Stimulated activated CD4-positive, alpha-beta T cell treated with anti-CD3 and anti-CD28 coated beads, Interleukin-1b, Interleukin-23, amount 100 ng/mL, for 4 hours (primary cell): ENCODE measurements at places on chromosomes 2 and 18.

DNA sequence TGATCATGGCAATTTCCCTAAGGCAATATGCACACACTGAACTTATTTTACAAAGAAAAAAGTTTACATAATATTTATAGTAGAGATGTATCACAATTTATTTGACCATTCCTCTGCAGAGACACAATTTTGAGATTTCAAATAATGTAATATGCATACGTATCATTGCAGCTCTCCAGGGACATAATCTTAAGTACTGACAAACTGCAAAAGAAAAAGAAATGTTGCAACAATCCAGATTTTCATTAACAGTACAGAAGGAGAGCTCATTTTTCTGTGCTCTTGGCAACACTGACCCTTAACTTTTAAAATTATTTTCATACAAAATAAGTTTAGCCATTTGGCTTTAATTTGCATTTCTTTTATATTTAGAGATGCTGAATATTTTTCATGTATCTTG, 710.2 kb upstream of the SLC39A10 start:
- no peak for DNase-seq

- no peak for DNase-seq
These were observed 188.4 kb upstream of the RASGRP3 start for GRCh38 chr2:33288011-33288410.

- DNase-seq = no peak
These were observed 181.5 kb upstream of the ACVR2A start for GRCh38 chr2:147663153-147663961.

DNA sequence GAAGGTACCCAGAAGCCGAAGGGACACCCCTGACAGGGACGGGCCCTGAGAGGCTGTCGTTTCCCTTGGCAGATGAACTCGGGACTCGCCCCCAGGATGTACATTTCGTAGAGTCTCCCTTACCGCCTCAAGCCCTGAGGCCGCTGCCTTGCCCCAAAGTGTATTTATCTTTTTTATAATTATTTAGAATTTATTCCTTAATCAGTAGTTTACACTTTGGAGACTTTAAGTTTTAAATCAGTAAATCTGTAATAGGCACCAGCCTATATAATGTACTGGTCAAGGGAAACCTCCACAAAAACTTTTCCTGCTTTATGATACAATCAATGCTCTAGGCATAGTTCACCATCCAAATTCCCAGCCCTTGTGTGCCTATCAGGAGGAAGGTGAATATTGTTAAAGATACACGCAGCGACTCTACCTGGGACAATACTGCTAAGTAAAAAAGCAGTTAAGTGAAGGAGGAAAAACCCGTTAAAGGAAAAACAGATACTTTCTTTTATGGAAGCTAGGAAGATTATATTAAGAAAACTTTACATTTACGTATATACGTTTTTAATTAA, 848 bp downstream of the VRK2 start:
- no peak for DNase-seq

GRCh38 chr2:204472375-204472774, 72.9 kb upstream of the PARD3B start:
- DNase-seq = no peak

DNA sequence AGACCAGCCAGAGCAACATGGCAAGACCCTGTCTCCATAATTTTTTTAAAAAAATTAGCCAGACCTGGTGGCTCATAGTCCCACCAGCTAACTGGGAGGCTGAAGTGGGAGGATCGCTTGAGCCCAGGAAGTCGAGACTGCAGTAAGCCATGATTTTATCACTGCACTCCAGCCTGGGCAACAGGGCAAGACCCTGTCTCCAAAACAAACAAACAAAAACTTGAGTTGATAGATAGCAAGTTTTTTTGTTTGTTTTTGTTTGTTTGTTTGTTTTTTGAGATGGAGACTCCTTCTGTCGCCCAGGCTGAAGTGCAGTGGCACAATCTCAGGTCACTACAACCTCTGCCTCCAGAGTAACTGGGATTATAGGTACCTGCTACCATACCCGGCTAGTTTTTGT, 18.8 kb downstream of the RELCH start:
- DNase-seq = no peak

- no peak for DNase-seq
These were observed 25.2 kb upstream of the HPCAL1 start for GRCh38 chr2:10277293-10278028.

DNA sequence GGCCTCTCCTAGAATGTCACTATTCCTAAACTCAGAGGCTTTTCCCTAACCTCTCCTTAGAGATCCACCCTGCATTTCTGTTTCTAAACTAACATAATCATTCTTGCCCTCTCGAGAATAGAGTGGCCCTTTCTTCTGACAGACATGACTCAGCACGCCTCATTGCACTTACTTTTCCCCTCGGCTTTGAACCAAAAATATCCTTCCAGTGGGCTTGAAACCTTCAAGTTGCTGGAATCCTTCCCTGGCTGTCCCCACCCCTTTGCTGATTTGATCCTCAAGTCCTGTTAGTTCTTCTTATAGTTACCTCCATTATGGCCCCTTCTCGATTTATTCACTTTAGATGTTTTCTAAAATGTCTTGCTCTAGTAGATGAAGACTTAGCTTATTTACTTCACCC, 158.0 kb downstream of the LTBP1 start:
- no peak for DNase-seq

DNA sequence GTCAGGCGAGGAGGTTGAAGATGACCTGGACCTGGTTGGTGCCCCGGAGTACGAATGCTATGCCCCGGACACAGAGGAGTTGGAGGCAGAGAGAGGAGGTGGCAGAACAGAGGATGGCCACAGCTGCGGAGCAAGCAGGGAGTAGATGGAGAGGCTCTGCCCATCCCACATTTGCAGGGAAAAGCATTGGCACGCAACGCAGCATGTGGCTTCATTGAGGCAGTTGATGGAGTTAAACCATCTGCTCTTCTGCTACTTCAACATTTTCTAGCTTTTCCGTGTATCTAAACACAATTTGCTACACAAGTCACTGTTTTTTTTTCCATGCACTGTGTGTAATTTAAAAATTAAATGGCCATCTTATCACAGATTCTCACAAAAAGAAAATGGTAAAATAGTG, 11.8 kb downstream of the RBFA start:
- DNase-seq = no peak

DNA sequence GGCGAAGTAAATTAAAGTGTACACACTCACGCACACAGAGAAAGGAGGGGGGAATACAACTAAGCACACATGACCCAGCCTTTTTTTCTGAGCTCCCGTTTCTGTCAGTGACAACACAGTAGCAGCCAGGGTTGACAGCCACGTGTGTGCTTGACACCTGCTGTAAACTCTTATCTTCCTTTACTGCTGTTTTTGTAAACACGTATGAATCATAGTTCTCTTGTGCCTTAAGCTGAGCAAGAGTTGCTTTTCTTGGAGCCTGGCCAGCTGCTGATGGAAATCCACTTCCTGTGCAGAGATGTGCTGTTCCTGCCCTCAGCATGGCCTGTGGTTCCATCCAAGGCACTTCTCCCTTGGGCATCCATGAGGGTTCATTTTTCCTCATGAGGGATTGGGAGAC, 561.9 kb downstream of the GALR1 start:
- DNase-seq = no peak

DNA sequence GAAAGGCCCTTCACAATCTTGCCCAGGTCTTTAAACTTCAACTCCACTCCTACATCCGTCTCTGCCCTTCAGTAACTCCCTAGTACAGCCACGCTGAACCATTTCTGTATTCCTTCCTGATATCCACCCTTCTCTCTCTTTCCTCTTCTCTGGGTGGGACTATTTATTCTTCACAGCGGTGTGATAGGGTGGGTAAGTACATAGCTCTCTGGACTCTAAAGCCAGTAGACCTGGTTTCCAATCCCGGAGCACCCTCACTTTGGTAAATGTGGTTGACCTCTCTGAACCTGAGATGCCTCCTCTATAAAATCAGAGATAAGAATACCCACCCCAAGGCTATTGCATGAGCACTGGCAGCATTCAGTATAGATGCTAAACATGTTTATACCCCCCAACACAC, 86.7 kb downstream of the ATL2 start:
- DNase-seq = no peak

DNA sequence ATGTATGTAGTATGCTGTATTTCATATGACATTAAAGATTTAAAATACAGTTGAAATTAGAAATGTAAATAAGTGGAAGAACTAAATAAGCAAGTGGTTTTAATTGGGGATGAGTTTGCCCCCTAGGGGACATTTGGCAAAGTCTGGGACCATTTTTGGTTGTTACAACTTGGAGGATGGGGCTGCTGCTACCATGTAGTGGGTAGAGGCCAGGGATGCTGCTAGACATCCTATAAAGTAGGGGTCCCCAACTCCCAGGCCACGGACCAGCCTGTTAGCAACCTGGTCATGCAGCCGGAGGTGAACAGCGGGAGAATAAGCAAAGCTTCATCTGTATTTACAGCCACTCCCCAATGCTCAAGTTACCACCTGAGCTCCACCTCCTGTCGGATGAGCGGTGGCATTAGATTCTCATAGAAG, 27.9 kb upstream of the ASNSD1 start:
- no peak for DNase-seq

GRCh38 chr2:78839259-78839658, 186.2 kb upstream of the REG3G start:
- no peak for DNase-seq

- DNase-seq = no peak
These were observed 494.2 kb downstream of the ARHGAP15 start for GRCh38 chr2:143623231-143623908.

- no peak for DNase-seq
These were observed 8.9 kb downstream of the AGBL5 start for GRCh38 chr2:27060323-27060722.

GRCh38 chr2:202965810-202966460, 48.7 kb upstream of the NBEAL1 start:
- DNase-seq = no peak

DNA sequence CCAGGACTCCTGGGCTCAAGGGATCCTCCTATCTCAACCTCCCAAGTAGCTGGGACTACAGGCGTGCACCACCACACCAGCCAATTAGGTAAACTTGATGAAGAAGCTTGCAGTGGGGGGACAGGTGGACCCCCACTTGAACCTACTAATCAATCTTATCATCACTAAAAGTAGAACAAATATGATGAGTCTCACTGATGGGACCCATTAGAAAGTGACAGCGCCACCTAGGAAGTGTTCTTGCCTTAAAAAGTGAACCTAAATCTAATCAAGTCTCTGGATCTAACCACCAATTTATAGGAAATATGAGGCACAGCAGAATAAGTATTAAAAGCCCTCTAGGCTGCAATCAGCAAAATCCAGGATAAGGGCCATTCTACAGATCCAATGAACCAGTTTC, 79.2 kb downstream of the BIN1 start:
- DNase-seq = no peak

DNA sequence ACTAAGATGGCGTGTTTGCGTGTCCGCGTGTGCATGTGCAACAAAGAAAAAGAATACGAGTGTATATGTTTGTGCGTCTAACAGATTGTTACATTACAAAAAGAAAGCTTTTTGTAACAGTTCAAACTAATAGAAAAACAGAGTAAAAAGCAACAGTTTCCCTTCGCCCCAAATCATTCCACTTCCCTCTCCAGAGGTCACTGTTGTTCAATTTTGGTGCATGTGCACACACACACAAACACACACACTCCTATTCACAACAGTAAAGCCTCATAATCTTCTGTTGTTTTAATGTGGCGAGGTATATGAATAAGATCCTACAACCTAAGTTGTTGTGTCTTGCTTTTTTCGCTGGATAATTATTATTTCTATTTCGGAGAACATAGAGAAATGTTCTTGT, 357.3 kb upstream of the SLC8A1 start:
- no peak for DNase-seq

GRCh38 chr18:22417496-22418188, at the start of gene CTAGE1:
Gene CTAGE1 (minus strand): TSS chr18:22417915. CDS start chr18:22417811, 104 bp downstream.
- no peak for DNase-seq

DNA sequence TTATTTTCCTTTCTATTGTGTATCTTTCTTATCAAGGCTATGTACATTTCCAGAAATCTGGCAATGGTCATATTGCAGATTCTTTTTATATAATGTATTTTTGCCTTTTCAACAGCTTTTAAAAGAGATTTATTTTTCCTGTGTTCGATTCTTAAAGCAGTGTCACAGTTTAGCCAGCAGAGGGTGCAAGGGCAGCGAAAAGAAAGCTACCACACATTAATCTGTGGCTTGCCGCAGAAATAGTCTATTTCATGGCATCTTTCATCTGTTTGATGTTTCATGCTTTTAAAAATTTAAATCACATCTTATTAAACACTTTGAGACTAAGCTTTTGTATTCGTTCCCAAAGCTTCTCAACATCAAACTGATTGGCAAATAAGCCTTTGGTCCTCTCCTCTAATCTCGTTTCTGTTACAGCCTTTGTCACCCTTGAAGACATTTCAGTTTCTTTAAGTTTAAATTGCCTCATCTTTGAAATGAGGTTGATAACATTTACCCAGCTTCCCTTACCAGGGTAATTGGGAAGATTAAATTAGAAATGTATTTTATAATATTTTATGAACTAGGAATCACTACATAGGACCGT, 73.3 kb downstream of the PIK3C3 start:
- no peak for DNase-seq

- DNase-seq = no peak
These were observed 22.3 kb upstream of the CAVIN2 start for GRCh38 chr2:191869178-191869577.

DNA sequence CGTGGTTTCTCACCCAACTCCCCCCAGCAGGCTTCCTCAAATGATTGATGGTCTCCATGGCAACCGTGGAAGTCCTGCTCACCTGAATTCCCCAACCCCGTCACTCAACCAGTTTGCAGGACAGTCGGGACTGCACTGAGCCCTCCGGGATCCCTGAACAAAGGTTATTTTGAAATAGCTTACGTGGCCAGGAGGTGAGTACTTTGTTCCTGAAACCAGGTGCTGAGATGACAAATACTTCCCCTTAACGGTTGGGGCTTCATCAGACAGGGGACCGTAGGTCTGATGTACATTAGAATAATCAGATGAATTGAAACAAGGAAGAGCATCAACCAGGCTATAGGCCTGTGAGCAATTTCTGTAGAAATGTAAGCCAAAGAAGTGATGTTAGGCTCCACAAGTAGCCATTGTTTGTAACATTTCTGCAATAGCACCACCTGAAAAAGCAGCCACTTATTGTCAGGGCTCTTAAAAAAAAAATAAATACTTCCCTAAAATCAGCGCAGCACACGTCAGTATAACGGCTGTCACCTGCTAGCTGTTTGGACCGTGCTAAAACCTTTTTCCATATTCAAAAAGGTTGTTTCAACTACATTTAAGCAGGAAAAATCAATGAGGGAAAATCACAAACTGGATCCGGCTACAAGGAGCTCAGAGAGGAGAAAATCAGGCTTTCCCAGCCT, 206.4 kb upstream of the ID2 start:
- DNase-seq = no peak

DNA sequence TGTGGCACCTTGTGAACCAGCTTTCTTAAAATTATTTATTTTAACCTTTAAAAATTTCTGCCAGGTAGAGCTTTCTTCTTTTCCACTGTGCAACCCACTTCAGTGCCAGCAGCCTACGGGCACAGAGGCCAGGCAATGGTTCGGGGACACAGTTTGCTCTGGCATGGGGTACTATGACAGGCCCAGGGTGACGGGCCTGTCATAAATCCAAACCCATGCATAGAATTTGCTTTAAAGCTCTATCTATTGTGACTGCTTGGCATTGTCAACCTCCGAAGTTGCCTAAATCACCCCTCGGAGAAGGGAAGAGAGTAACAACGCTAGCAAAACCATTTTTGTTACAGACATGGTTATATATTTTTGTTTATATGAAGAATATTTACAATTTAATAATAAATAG, 1.5 kb downstream of the ODC1 start:
- DNase-seq = no peak

GRCh38 chr18:21255211-21255610, 13.2 kb downstream of the GREB1L start:
- no peak for DNase-seq

GRCh38 chr2:77028032-77028600, 494.1 kb downstream of the LRRTM4 start:
- DNase-seq = no peak
